Epithelial cell of prostate (primary cell): ENCODE measurements at places on chromosomes 4 and X.
A peak's percentile ranks its signal among the peaks of the same experiment; 100 is the strongest.

DNA sequence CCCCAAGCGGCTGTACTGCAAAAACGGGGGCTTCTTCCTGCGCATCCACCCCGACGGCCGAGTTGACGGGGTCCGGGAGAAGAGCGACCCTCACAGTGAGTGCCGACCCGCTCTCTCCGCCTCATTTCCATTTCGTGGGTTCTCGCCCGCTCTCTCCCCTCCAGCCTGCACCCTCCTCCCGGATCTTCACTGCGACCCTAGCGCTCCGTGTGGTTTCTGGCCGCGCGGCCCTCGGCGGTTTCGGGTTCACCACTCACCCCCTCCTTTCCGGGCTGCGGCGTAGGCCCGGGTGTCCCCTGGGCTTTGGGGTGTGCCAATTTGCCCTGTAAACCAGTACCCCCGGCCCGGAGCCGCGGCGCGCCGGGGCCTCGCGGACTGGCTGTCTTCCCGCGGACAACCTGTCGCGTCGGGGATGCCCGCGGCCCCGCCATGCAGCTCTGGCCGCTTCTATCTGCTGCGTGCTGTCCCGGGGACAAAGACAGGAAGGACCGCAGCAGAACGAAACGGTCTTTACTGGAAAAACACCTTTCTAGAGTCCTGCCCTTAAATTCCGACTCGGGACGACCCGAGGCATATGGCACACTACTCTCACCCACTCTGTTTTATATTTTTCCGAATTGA lies 737 bp downstream of the FGF2 start:
- no peak for DNase-seq

- DNase-seq: no peak
Measured at GRCh38 chr4:86928400-86929255, 6.2 kb upstream of the AFF1 start.

DNA sequence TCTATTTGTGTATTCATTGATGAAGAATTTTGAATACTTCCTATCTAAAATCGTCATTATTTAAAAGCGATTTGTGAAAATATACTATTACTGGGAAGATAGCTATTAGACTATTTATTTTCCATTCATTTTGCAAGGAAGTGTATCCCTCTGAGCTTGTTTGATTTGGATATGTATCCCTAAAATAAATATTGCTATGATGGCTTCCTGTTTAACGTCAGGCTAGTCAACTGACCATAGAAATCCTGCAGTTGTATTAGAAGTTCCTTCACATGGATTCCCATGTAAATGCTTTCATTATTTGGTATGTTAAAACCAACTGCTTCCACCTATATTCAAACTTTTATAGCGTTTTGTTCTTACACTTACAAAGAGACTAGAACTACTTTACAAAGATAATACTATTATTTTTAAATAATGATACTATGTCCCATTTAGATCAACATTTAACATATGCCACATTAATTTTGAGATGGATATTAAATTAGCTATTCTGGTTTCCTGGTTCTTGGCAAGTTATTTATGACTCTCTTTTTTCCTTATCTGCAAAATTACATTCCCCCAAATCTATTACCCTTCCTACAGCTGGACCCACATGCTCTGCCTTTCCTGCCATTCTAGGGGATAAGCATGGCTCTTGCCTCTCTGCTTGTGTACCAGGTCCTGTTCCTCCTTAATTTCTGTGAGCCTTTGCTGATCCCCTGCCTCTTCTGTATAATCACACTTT lies 26.7 kb upstream of the PDE5A start:
- DNase-seq: no peak

GRCh38 chr4:138267835-138268234 lies 25.7 kb upstream of the SLC7A11 start:
- no peak for DNase-seq

- no peak for DNase-seq
Measured at GRCh38 chrX:78493180-78493579, 165.8 kb upstream of the CYSLTR1 start.

GRCh38 chr4:181952478-181952877 lies 290.7 kb upstream of the TENM3 start:
- peak; percentile 86 for DNase-seq

DNA sequence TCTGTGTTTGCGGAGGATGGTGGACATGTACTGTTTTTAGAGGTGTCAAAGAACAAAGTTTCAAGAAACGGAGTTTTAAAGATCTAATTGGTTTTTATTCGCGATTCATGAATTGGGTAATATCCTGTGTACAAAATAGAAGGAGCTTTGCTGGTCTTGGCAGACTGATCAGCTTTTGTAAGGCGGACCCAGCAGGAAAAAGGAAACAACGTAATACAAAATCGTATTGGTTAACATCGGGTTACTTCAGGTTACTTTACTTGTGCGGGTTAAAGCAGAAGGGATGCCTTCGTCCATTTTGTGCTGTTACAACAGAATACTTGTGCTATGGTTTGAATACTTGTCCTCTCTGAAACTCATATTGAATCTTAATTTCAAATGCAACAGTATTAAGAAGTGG lies 11.4 kb upstream of the NYX start:
- DNase-seq: no peak

DNA sequence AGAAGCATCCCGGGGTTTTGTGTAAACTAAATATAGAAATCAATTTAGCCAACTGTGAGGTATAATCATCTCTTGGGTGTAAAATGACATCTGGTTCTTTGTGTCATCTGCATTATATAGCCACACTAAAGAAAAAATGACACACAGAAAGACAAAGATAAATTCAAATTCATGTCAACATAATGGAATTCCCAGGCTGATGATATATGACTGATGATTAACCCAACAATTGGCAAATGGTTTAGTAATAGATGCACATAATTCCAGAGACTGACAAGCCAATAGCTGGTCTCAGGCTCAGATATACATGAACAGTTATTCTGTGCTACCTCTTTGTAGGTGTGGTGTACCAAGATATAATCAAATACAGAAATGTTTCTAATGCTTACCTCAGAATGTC lies 375.4 kb upstream of the PITX2 start:
- no peak for DNase-seq

DNA sequence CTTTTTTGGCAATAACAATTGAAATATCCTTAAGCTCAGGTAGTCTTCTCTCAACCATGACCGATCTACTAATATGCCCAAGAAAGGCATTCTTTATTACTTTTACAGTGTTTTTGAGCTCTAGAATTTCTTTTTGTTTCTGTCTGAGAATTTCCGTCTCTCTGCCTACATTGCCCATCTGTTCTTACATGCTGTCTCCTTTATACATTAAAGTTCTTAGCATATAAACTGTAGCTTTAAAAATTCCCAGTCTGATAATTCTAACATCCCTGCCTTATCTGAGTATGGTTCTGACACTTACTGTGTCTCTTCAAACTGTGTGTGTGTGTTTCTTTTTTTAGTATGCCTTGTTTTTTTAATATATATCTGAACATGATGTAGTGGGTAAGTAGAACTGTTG lies 658.1 kb downstream of the GRID2 start:
- no peak for DNase-seq

GRCh38 chr4:7351014-7351413 lies 83.7 kb downstream of the PSAPL1 start:
- no peak for DNase-seq

DNA sequence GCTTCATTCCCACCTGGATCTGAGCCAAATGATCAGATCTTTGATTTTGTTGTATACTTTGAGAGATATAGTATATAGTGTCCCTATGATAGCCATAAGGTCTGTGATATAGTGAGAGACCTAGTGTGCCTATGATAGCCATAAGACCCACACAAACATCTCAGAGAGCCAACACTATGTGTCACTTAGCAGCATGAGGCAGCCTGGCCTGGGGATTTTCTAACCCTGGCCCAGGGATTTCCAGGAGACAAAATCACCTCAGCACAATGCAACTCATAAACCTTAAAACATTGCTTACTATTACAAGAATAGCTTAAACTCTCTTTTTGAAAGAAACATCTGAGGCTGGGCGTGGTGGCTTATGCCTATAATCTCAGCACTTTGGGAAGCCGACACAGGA lies 23.2 kb upstream of the COL25A1 start:
- no peak for DNase-seq

DNA sequence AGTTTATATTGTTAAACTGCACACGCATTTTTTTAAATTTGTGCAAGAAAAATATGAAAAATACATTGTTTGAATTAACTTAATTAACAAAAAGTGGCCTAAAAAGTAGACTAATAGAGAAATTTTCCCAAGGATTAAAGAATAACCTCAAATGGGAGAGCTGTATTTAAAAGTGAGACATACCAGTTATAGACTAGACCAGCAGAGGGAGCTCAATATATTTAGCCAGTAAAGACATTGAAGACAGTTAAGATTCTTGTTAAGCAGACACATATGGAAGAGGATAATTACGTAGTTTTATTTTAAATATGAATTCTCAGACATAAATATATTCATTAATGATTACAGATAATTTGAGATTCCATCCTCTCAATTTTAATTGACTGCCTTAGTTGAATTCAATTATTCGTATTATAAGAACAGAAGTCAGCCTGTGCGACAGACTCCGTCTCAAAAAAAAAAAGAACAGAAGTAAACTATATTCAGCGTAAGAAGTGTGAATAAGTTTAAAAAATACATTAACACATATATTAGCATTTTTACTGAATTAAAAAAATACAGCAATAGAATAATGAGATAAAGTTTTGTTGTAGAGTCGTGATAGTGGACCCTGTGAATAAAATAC lies 64.8 kb downstream of the GLRA3 start:
- DNase-seq: no peak

- DNase-seq: no peak
Measured at GRCh38 chrX:103608306-103608963, 672 bp downstream of the TCEAL3 start.

GRCh38 chr4:80187677-80188076 lies 9.6 kb upstream of the PRDM8 start:
- DNase-seq: no peak

- DNase-seq: no peak
Measured at GRCh38 chrX:10512741-10513140, 107.6 kb downstream of the MID1 start.

GRCh38 chrX:13188731-13189309 lies 131.0 kb downstream of the ATXN3L start:
- DNase-seq: no peak

DNA sequence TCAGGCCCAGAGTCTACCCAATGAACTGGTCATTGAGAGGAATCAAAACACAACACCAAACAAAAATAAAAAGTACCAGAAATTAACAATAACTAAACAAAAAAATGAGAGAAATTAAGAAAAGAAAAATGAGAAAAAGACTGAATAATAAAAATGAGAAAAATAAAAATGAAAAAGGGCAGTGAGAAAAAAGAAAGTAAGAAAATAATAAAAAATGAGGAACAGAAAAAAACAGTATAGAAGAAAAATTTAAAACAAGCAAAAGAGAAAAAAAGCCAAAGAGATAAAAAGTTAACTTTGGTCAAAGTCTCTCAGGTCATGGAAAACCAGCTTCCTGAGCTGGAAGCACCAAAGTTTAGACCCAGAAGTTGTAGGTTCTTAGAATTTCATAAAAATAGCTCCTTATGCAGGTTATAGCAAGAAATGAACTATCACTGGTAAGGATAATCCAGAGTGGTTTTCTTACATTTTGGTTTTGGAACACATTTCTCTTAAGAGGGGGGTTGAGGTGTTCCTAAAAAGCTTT lies 51.0 kb upstream of the WDR17 start:
- DNase-seq: no peak

DNA sequence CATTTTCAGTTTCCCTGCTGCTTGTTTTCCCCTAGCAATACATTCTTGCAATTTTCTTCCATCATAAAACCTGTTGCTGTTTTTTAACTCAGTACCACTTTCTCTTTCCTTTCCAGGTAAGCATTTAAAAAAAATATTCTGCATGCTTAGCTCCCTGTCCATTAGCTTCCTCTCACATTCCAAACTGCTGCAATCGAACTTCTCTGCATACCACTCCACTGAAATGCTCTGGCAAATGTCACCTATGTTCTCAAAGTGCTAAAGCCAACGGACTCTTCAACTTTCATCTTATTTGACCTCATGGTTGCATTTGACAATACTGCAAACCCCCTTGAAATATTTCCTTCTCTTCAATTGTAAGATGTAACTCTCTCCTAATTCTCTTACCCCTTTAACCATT lies 192.7 kb downstream of the ANAPC10 start:
- DNase-seq: no peak

DNA sequence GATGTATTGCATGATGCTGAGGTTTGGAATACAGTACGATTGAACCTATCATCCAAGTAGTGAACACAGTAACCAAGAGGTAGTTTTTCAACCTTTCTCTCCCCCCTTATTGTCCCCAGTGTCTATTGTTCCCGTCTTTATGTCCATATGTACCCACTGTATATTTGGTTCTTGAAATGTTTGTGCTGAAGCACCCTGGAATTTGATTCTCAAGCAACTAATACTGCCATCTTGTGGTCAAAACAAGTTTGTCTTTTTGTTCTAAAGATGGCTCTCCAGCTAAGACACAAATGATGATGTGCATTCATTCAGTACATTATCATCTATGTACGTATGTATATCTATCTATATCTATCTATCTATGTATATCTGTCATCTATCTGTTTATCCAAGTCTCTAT lies 33.5 kb upstream of the DCX start:
- DNase-seq: no peak

DNA sequence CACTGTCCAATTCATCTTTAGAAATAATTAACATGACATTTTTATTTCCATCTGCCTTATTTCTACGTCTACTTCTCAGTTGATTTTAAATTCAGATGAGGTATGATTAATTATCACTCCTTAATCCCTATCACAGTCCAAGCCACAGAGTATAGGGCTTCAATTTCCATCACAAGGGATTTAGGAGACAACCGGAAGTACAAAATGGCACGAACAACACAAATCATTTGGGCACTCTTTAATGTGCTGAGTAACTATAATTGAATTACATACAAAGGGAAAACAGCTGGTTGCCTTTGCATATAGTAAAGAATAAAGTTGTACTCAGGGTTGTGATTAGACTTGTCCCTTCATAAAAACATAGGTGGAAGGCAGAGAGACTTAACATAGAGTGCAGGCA lies 290.4 kb upstream of the MAGEB16 start:
- DNase-seq: no peak
